ENCODE measurements at places on chromosomes 3 and 15.

- DNase-seq: no peak
These were observed 84.7 kb upstream of the PTX3 start for GRCh38 chr3:157351981-157352380.

GRCh38 chr3:102089904-102090720 is 240.8 kb downstream of the NFKBIZ start:
- DNase-seq: no peak

DNA sequence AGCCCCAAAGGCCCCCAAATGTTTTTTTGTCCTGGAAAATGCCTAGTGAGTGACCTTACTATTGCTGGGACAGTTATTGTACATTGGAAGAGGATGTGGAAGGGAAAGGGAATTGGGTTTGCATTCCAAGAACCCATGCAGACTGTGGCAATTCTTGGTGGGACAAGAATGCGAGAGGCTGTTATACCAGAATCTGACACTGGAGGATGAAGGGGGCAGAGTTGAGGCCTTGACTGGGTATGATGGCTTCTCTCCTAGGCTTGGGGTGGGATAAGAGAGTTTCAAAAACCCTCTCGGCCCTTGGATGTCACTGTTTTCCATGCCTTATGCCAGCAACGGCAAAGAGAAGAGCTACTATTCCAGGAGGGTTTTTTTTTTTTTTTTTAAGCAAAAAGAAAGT is 25.3 kb downstream of the IL16 start:
- no peak for DNase-seq

DNA sequence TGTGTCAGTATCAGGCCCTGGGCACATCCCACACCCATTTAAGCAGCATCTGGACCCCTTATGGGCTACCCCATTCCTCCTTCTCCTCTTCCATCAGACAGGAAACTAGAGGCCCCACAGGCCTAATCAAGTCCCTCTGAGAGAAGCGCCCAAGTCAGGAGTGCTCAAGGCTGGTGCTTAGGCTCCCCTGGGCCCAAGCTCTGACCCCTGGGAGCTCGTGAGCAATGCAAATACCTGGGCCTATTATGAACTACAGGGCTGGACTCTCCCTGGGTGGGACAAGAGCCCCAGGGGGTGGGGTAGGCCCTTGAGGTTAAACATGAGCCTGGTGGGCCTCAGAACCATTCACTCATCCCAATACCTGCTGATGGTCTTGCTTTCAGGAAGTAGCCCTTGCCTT is 57.4 kb downstream of the SEMA3G start:
- DNase-seq: no peak

- DNase-seq: no peak
These were observed 423.1 kb downstream of the ROBO2 start for GRCh38 chr3:77462951-77463350.

DNA sequence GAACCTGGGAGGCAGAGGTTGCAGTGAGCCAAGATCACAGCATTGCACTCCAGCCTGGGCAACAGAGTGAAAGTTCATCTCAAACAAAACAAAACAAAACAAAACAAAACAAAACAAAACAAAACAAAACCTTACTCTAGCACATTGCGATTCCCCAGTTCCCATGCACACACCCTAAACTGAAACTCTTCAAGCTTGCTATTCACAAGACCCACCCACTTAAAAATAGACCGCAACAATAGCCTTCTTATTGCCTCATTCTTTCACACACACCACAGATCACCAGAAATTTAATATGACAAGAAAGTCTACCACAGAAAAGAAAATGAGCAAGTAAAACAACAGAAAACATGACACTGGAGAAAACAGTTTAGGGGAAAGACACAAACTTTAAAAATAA is 598.4 kb downstream of the FHIT start:
- no peak for DNase-seq

DNA sequence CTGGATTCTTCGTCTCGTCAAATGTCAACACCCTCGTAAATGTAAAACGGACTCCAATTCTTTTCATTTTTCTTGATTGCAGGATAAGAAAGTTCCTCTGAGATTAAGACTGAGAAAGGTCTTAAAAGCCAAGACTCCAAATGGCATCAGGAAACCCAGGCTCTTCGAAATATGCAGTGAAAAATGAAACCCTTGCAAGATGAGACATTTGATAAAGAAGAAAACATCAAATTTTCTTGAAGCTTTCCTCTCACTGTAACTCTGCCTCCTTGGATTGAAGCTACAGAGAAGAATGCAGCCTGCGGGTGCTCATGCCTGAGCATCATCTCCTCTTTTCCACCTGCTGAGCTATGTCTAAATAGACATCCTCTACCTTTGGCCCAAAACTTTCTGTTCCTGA is 342.4 kb upstream of the THBS1 start:
- DNase-seq: no peak

DNA sequence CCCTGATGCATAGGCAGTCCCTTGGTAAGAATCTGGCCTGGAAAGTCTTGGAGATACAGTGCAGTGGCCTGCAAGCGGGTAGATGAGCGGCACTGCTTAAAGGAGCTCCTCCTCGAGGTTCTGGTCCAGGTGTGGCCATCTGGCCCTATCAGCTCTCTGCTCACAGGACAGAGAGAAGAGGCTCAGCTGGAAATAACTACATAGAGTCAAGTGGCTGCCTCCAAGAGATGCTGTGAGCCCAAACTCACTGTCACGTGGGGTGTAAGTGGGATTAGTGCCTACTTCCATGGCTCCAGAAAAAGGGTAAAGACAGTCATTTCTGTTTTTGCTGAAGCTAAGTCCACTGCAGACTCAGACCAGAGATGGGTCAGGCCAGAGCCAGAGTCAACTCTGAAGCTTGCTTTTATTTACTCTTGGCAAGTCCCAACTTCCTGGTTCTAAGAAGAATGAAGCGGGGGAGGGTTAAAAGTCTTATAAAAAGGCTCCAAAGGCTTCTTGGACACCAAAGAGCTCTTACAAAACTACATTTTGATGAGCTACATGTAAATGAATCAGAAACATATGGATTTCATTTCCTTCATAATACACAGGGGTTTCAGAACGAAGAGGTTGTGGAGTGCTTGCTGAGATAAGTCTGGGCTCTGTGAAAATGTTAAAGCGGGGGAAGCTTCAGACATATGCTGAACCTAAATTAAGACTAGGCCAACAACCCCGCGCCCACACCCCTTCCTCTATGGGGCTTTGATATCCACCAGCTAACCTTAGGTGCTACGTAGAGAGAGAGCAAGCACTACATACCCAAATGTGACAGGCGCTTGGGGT is 77.1 kb downstream of the PDZRN3 start:
- peak; percentile 89 for DNase-seq

GRCh38 chr15:49154799-49155109 is 645 bp downstream of the COPS2 start:
- DNase-seq: no peak

DNA sequence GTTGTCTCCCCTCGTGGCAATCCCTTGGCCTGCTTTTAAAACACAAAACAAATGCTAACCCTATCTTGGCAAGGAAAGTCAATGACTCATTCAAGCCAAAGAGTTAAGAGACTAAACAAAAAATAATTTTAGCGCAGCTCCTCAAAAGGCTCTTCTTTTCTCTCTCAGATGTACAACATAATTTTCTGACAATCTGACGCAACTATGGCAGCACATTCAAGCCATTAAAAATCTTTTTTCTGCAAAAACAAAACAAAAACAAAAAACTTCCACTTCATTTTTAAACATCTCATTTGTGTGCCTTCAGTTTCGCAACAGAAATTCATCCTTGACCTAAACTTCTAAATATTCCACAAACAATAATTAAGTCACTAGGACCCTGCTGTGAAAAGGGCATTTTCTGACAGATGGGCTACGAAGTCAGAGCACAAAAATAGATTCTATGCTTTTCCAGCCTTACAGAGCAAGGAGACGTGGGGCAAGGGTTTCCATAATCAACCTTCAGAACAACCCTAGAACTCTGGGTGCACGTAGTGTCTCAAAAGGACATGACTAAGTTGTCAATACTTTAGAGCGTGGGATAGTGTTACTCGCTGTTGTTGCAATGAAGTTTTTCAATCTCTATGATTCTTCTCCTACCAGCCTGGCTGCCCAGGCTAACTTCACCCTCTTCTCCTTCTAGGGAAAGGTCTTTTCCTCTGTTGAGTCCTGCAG is 84.3 kb downstream of the MB21D2 start:
- DNase-seq: no peak

- DNase-seq: no peak
These were observed 34.2 kb downstream of the SEMA5B start for GRCh38 chr3:122993124-122993978.

DNA sequence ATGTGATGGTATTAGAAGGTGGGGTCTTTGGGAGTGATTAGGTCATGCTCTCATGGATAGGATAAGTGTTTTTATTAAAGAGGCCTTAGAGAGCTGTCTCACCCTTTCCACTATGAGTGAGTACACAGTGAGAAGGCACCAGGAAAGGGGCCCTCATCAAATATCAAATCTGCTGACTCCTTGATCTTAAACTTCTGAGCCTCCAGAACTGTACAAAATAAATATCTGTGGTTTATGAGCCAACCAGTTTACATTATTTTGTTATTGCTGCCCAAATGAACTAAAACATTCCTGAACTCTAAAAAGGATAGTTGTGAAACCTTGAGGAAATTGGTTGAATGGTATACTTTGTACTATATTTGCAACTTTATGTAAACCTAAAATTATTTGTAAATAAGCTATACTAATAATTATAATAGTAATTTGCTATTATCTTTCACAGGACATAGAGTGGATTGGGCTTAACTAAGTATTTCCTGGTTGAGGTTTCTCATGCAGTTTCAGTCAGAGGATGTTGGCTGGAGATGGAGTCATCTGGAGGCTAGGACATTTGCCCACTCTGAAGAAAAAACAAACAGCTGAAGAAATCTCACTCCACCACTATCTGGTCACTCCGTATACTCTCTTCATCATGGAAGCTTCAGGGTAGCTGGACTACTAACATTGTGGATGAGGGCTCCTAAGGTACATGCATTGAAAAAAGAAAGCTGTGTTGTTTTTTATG is 1068.6 kb upstream of the CADM2 start:
- no peak for DNase-seq

DNA sequence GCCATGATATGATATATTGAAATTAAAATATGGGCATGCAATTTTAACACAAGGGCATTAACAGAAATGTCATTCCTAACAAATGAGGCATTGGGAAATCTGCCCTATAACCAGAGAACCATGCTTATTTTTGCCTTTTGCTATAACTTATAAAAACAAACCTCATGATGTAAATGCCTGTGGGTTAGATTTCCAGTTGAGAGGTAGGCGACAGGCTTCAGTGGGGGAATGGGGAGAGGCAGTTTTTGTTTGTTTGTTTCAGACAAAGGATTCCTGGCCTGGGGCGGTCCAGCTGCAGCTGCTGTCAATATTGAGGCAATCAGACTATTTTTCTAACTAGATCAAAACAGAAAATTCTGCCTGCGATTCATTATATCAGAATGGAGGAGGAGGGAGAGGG is 490.4 kb upstream of the CFAP20DC start:
- no peak for DNase-seq

GRCh38 chr3:100269001-100269400 is 8.2 kb downstream of the TBC1D23 start:
- DNase-seq: no peak

DNA sequence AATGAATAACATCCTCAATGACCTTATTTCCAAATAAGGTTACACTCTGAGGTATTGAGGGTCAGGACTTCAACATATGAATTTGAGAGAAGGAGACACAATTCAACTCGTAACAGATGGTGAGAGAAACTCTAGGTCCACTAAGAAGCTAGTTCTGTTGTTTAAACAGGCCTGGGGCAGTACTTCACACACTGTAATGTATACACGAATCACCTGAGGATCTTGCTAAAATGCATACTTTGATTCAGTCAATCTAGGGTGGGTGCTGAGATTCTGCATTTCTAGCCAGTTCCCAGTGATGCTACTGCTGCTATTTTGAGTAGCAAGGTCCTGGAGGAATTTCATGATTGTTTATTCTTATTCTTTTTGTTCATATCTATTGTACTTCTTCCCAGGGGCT is 186.8 kb downstream of the SATB1 start:
- DNase-seq: no peak

DNA sequence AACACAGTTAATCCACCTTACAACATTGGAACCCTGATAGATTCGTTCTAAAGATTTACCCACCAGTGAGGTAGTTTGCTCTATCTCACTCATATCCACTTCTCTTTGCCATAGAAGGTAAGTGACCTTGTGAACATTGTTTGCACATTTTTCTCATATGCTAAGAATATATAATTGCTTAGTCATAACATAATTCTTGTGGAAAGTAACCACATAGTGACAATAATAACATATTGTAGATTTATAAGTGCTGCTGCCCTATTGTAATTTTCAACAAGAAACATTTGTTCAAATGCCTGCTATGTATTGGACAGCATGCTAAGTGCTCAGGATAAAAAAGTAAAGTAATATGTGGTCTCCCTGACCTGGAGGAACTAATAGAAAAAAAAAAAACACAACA is 554.2 kb upstream of the KCNMB2 start:
- DNase-seq: no peak

DNA sequence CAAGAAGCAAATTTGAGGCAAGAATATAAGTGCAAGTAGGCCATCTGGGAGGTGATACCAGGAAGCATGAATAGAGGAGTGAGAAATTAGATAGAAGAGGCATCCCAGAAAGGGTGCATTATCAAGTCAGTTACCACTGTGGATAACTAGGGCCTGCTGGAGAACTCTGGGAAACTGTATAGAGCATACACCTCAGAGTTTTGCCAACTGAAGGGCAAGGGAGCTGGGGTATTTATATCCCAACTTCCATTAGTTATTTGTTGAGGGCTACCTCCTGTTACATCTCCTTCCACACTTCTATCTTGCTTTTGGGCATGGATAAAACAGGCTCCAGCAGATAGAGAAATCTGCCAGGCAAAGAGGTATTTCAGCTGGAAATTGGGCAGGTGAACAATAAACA is 83.5 kb upstream of the MRPL3 start:
- DNase-seq: no peak

DNA sequence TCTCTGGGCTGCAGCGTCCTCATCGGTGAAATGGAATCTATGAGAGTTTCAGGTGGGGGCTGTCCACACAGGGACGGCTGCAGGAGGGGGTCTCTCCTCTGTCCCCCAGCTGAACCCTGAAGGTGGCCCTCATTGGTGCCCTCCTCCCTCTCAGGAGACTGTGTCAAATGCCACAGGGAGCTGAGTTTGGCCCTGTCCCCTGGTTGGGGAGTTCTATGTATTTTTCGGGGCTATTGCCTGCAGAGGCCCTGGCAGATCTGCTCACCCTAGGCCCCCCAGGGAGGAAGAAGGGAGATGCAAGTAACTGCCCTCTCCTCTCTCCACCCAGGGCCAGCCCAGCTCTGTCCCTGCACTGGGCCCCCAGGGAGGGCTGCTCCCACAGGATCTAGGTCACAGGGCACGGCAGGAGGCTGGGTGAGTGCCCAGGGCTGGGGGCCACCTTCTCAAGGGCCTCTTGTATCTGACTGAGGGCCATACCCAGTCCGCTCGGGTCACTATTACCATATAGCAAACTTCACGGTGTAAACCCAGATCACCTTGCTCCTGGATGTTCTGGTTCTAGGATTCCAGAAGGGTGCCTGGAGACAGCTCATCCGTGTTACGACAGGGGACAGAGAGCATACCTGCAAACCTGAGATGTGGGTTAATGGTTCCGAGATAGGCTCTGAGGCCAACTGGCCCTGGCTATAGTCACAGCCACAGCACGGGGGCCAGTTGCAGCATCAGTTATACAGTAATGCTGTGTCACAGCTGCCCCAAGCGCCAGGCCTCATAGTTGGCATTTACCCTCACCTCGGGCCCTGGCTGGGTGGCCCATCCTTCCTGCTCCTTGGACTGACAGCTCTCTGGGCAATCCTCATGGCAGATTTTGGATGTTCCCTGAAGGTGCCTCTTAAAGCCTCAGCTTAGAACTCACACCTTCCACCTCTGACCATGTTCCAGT is 102.4 kb upstream of the PRR23E start:
- DNase-seq: no peak

GRCh38 chr3:117548600-117548999 is 839.0 kb downstream of the TUSC7 start:
- no peak for DNase-seq
